ENCODE measurements at places on chromosomes 11 and 22.

GRCh38 chr11:93747122-93747521 lies 5.7 kb downstream of the C11orf54 start:
- DNase-seq: no peak

DNA sequence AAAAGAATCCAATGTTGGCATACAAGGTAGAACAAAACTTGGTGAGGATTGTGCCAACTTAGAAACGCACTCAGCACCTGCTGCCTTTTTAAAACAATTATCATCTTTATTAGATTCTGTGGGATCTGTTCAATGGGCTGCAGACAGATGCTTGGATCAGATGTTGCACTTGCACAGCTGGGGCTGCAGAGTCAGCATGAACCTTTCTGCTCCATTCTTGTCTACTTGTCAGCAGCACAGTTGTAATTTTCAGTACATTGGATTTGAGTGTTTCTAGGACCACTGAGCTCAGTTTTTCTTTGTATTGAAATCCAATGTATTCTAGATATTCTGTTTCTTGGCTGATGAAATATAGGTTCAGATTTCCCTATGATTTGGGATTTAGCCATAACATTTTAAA lies 164.5 kb downstream of the LUZP2 start:
- DNase-seq: no peak

- no peak for DNase-seq
Observed at GRCh38 chr11:121522043-121522941, 69.5 kb upstream of the SORL1-AS1 start.

DNA sequence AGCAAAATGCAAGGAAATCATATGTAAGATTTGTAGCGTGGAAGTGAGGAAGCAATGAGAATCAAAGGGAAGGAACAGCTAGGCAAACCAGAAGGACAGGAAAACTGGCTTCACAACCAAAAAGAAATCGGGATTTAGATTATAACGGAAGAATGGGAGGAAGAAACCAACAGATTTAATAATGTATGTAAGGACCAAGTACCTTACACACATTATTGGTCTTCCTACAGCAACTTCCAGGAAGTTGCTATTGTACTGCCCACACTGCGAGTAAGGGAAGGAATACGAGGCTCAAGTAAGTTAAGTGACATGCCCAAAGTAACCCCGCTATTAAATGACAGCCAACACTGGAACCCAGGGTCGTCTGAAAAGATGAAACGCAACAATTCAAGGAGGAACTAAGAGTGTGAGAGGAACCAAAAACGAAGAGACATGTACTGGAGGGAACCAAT lies 473 bp downstream of the TXN2 start:
- DNase-seq: no peak

GRCh38 chr11:126602349-126602940 lies 247.0 kb downstream of the ST3GAL4 start:
- no peak for DNase-seq

GRCh38 chr11:44535191-44535980 lies 30.1 kb upstream of the CD82 start:
- DNase-seq: no peak

- DNase-seq: no peak
Observed at GRCh38 chr11:128689948-128690664, 3.8 kb upstream of the FLI1 start.

DNA sequence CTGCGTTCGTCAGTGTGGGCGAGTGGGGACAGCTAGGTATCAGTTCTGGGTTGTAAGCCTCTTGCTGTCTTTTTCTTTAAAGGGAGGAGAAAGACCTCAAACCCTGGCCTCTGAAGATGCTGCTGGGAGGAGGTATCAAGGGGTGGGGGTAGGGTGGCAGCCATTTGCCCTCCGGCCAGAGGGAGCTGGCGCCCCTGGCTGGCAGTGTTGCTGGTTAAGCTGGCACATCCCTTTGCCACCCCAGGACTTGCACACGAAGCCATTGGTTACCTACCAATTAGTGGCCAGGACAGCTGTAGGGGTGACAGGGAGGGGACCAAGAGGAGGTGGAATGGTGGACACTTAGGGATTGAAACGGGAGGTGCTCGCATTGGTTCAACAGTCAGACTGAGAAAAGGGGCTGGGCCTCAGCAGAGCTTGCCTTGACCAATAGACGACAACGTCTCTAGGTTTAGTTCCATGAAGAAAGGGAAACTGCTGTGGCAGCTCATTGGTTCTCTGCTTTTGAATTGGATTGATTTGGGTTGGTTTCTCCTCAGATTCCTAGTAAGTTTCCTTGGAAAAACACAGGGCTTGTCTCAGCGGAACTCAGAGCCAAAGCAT lies 77.9 kb downstream of the ST3GAL4 start:
- DNase-seq: no peak

- DNase-seq: no peak
Observed at GRCh38 chr11:74744277-74744676, 4.4 kb upstream of the RNF169 start.

- peak; percentile 28 for DNase-seq
Observed at GRCh38 chr22:44405661-44406060, 92.4 kb downstream of the RTL6 start.

DNA sequence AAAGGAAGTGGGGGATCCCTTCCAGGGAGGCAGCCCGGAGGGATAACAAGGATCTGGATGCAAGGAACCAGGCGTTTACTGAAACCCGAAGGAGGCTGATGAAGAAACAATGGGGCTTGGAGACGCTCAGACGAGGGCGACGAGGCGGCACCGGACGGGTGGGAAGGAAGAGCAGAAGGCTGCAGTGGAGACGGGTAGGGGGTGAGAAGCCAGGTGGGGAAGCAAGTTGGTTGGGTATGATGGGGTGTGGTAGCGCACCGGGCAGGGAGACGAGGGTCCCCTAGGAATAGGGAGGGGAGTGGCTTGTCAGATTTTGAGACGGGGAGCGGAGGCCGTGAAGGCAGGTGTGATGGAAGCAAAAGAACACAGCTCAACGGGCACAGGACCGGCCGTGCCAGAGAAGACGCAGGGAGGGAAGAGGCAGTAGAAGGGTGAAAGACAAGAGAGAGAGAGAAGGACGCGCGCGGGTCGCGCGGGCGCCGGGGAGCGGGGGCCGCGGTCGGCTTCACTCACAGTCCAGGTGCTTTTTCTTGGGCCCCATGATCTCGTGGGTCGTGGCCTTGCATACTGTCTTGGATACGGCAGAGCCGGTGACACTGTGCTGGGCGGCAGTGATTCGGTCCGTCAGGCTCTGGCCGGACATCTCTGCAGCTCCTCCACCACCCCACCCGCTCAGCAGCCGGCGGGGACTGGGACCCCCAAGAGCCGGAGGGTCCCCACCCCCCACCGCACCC lies 579 bp downstream of the PICALM start:
- DNase-seq: peak; percentile 82

- no peak for DNase-seq
Observed at GRCh38 chr11:72720784-72721183, 31.4 kb downstream of the ARAP1 start.

DNA sequence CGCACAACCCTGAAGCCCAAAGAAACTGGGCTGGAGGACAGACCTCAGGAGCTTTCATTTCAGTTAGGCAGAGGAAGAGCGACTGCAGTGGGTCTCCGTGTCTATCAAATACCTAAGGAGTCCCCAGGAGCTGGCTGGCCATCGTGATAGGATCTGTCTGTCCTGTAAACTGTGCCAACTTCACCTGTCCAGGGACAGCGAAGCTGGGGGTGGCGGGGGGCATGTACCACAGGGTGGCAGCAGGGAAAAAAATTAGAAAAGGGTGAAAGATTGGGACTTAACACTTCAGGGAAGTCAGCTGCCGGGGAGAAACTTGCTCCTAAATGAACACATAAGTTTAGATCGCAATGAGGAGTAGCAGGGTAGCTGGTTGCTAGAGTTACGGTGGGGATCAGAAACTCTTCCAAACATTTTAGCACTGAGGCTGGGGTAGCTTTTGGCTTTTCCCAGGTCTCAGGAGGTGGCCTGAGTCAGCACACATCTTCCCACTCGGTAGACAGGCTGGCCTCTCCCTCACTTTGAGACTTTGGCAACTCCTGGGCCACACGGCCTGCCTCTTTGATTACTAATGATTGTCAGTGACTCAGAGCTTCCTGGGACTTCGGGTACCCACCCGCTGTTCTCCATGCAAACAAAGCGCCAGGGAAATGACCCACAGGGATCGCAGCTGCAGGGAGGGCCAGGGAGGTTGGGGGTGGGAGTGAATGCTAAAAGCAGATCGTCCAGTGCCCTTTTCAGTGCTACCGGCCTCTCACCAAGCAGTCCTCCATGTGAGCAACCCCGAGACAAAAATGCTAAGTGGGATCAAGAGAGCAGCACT lies 2.9 kb upstream of the MTFP1 start:
- no peak for DNase-seq

- no peak for DNase-seq
Observed at GRCh38 chr11:11207428-11207827, 145.6 kb downstream of the CSNK2A3 start.

- DNase-seq: no peak
Observed at GRCh38 chr22:30087611-30088010, 7.3 kb downstream of the HORMAD2 start.

DNA sequence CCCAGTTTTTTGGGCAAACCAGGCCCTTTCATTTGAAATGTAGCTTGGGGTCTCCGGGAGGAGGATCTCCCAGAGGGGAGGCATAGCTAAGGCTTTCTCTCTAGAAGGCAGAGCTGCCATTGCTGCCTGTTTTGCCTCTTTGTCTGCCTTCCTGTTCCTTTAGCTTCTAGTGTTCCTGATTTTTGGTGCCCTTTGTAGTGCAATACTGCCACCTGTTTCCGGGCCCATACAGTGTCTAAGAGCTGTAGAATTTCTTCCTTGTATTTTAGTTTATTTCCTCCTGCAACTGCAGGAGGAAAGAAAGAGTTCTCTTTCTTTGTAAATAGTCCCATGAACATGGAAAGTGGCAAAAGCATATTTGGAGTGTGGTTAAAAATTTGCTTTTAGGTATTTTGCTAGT lies 19.3 kb upstream of the GLYATL1 start:
- no peak for DNase-seq

GRCh38 chr22:23705358-23705757 lies 14.5 kb downstream of the RGL4 start:
- no peak for DNase-seq

DNA sequence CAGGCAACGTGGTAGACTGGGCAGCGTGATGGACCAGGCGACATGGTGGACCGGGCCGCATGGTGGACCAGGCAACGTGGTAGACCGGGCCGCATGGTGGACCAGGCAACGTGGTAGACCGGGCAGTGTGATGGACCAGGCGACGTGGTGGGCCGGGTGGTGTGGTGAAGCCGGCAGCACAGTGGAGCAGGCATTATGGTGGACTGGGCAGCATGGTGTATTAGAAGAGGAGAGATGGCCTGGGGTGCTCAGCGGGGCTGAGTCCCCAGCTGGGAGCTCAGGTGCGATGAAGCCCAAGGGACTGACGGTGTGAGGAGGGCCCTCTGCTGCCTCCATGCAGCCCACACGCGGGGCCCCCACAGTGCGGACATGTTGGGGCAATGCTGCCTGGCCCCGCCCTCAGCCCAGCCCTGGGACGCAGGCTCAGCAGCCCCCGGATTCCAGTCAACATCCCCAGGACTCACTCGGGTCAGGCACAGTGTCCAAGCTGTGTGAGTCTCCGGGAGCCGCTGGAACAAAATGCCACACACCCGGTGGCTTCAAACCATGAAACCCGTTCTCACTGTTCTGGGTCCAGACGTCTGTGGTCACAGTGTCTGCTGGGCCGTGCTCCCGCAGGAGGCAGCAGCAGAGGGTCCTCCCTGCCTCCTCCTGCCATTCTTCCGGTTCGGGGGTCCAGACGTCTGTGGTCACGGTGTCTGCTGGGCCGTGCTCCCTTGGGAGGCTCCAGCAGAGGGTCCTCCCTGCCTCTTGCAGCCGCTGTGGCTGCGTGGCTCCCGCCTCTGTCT lies 1084.9 kb downstream of the BRD1 start:
- peak; percentile 50 for DNase-seq

- DNase-seq: peak; percentile 91
Observed at GRCh38 chr11:68297812-68298658, 14.4 kb upstream of the LRP5 start.

- peak; percentile 83 for DNase-seq
Observed at GRCh38 chr11:94768602-94769541, 716 bp downstream of the AMOTL1 start.

DNA sequence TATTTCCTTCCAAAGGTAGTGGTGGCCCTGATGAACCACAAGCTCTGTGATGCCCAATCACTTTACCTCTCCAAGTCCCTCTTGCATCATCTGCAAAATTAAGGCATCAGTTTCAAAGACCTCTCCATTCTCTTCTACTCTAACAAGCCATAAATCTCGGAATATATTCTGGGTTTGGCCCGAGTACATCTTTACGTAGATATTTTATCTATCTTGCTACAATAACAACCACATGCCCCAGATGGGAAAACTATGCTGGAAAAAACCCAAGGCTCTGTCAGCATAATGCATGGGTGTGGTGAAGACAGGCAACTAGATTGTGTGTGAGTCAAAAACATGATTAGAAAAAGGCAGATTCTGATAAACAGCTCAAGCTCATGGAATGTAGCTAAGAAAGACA lies 228.2 kb upstream of the BLID start:
- no peak for DNase-seq

DNA sequence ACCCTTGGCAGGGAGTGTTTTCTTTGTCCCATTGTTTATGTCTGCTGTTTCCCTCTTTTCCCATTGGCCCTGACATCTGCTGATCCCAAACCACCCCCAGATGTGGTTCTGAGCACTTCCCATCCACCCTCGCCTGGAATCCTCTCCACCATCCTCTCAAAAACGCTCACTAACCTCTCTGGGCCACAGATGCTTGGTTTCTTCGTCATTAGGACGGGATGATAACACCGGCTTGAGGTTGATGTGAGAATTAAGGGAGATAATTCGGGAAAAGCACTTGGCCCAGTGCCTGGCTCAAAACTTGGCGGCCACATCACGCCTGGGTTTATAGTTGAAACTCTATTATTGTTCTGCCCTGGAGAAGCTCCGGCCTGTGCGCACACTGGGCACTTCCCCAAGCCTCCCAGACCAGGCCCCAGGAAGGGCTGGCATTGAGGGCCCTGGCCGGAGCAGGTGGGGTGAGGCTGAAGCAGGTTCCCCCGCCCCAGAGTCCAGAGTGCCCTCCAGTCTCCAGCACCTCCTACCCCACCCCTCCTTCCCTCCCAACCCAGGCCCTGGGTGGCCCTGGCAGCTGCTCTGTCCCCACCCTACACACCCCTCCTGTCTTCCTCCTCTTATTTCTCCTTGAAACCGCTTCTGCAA lies 63.7 kb downstream of the CYTH4 start:
- peak; percentile 76 for DNase-seq

DNA sequence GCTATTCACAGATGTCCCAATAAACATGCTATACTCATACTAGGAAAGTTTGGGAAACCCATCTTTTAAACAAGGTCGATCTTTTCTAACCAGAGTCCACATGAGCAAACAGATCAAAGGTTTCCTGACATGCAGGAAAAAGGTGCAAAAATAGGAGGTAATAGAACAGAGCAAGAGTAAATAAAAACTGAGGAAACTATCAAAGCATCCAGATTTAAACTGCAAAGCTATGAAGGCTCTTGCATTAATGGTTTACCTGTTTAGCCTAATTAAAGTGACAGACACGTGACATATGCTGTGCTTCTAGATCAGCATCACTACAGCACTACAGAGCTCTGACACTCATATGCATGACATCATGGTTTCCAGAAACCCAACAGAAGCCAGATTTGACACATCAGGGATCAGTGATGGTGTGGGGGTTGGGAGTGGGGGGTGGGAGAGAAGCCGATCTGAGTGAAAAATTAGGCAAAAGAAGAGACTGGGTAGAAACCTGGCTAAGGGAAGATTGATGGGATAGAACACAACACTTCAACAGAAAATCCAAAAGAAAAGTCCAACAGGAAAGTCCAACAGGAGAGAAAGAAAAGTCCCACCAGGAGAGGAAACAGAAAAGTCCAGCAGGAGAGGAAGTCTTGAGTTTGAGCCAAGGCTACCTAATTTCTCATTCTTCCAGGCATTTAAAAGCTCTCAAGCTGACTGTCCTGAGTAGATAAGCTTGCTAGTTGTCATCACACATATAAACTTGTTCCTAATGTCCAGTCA lies 262.3 kb downstream of the SOX6 start:
- no peak for DNase-seq

All from left forelimb (tissue), 1 donor.